ENCODE measurements at places on chromosomes 7 and 10.

DNA sequence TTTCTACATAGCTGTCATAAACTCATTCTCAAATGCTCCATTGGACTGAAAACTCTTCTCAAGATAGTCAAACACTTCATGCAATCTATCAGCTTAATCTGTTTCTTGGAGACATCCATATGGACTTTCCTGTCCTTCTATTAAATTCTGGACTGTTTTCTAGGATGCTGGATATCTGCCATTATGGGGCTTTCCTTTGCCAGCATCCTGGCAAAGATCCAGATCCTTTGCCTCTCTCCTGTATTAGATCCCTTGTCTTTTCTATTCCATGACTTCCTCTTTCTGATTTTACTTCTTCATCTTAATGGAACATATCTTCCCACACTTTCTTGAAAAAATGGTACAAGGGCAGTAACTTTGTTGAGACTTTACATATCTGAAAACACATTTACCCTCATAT, 35.9 kb upstream of the SKAP2 start:
- DNase-seq, result no peak

GRCh38 chr10:113411456-113411855, 141.4 kb upstream of the HABP2 start:
- no peak for DNase-seq

DNA sequence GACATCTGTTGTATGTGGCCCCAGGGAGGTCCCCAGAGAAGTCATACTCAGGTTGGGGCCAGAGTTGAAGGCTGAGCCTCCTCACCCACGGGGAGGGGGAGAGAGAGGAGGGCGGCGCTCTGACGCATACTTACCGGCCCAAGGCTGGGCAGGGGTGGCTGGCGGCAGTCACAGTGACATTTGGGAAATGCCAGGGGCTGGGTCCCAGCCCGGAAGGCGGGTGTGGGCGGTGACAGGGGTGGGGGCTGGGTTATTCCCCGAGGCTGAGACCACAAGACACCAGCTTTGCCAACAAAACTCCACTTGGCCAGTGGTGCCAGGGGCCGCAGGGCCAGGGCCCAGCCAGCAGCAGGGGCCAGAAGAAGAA, 41.1 kb downstream of the RASGEF1A start:
- peak; percentile 17 for DNase-seq

DNA sequence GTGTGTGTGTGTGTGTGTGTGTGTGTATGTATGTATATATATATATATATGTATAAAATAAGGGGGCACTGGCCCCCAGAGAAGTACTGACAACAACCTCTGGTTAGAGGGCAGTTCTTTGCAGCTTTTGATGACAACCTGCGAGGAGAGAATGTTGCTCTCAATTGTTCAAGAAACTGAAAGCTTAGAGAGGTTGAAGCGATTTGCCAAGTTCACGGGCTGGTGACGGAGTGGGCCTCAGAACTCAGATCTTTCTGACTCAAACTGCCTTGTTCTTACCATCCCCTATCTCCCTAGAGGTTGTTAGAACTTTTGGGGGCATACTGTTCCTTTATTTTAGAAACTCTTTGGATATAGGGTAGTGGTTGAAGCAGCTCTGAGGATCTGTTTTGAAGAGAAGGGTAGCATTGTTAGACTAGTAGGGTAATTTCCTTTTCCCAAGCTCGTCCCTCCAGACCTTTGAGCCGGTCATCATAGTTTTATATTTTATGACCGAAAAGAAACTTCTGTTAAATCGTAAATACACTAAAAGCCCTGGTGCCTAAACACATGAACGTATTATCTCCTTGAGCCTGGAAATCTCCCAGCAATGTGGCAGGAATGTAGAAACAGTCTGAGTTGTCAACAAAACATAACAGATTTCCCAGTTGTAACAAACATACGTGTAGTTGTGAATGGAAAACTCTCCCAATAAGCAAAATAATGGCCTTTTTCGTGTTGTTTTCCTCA, 541.7 kb upstream of the GALNT17 start:
- DNase-seq, result no peak

DNA sequence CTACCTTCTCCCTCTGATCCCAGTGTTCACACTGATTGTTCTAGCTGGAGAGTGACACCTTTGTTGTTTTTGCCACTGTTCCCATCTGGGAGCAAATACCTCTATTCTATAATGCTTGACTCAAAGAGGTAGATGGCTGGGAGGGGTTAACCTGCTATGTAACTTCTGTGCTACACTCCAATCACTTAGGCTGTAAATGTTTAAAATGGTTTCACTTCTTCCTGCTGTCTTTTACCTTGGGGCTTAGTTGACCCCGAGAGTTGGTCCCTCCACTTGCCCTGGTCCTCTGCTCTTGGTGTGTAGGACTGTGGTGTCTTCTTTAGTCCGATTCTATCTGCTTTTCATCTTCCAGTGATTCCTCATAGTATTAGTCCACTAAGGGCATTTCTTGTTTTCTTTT, 22.3 kb downstream of the KLHDC10 start:
- no peak for DNase-seq

- no peak for DNase-seq
Measured at GRCh38 chr10:110548002-110548401, 19.5 kb upstream of the SMC3 start.

DNA sequence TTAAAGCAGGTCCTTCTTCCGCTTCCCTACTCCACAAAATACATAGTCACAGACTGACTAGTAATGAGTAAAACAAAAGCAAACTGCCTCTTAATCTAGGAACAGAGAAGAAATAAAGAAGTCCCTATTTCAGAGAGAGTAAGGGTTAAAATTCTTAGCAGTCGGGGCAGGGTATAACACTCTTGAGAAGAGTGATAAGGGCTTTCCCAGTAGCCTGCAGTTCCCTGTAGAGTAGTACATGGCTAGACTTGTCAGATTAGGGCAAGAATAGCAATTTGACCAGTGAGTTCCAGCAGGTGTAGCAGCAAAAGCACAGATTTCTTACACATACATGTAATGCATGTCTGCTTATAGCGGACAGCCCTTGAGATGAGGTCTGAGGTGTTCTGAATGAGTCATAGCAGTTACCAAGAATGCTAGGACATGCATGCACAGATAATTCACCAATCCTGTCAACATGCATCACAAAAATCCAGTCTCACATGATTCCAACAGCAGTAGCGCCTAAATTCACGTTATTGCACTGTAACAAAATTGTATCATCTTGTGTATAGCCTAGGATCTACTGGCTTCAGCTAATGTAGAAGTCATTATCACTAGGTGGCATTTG, 40.7 kb downstream of the BTRC start:
- DNase-seq, result no peak

- DNase-seq, result no peak
Measured at GRCh38 chr10:18505456-18506118, 145.8 kb downstream of the NSUN6 start.

- DNase-seq, result no peak
Measured at GRCh38 chr7:368651-369475, 78.9 kb downstream of the FOXL3 start.

- no peak for DNase-seq
Measured at GRCh38 chr7:25240340-25240739, 12.1 kb upstream of the NPVF start.

DNA sequence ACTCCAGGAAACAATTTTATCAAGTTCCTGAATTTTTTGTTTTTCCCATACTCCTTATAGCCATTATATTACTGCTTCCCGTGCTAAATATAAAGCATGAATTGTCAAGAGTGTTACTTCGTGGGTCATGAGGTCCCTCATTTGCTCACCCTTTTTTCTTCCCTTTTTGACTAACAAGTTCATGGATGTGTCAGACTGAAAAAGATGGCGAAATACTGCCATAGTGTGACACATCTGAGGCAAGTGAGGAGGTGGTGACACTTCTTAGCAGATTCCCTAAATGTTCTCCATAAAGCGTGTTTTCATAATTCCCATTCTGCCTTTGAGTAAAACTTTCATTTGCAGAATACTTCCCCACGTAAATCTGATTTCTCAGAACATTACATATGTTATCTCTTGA, 269.6 kb upstream of the FZD1 start:
- DNase-seq, result no peak

DNA sequence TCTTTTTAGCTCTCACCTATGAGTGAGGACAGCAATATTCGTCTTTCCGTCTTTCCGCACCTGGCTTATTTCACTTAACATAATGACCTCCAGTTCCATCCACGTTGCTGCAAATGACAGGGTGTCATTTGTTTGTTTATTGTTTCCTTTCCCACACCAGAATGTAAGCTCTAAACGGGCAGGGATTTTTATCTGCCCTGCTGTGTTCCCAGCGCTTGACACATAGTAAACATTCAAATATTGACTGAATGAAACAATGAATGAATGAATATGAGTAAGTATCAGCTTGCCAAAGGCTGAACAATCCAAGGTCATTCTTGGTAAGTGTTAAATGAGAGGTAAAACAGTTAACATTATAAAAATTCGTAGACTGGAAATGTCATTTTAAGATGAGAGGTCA, 12.8 kb downstream of the SH3PXD2A start:
- no peak for DNase-seq
